CD14-positive monocyte (primary cell): ENCODE measurements at places on chromosomes 6 and 20.
A peak's percentile ranks its signal among the peaks of the same experiment; 100 is the strongest.

DNA sequence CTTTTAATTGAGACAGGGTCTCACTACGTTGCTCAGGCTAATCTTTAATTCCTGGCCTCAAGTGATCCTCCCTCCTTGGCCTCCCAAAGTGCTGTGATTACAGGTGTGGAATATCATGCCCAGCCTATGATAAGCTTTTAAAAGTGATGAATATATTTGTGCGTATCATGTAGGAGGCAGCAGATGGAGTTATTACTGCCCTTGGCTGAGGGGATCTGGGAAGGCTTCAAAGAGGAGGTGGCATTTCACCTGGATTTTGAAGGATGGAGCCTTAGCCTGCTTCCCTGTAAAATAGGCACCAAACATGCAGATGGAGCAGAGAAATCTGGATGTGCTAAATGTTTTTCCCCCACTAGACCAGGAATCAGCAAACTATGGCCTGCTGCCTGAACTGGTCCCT, 10.1 kb downstream of the PIM1 start:
- DNase-seq: no peak

- DNase-seq: no peak
These were observed 160.5 kb upstream of the LAMP5 start for GRCh38 chr20:9353916-9354276.

- DNase-seq: no peak
These were observed at the start of gene ZFP57 for GRCh38 chr6:29680904-29681303. TSS of gene ZFP57 (minus strand) at chr6:29681152. CDS start at chr6:29677003, 4,149 bp downstream.

- DNase-seq: no peak
These were observed 7.8 kb upstream of the NR2E1 start for GRCh38 chr6:108157981-108158525.

DNA sequence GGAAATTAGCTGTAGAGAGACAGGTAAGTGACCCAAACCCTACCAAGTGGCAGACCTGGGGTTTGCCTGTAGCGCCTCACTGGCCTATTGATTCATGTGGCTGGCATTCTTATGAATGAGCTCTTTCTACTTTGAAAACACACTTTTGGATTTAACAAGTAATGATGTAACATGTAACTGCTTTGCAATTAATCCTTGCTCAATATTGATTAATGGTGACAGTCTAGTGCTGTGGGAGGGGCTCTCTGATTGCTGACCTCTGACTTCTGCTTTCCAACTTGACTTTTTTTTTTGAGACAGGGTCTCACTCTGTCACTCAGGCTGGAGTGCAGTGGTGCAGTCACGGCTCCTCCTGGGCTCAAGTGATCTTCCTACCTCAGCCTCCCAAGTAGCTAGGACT, 82.7 kb downstream of the TIAM2 start:
- no peak for DNase-seq

GRCh38 chr20:62413896-62414481, 6.9 kb upstream of the CABLES2 start:
- DNase-seq: no peak

GRCh38 chr6:158977382-158977781, 22.6 kb downstream of the RSPH3 start:
- DNase-seq: no peak

DNA sequence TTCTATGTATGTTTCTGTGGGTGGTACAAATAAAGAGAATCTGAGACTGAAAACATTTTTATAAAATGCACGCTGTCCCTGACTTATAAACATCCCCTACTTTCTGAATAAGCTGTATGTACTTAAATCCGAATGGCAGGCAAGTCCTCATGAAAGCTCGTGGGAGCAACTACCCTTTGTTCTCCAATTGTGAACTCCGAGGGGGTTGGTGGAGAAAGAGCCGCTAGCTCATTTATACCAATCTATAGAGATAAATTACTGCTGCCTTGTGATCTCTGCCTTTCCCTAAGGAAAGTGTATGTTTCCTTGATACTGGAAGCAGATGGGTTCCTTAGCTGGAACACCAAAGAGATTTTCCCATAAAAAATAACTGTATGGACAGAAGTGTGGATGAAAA, 84.5 kb downstream of the GJA10 start:
- DNase-seq: no peak

- no peak for DNase-seq
These were observed 45.5 kb upstream of the CD83 start for GRCh38 chr6:14072084-14072483.

GRCh38 chr6:87697581-87698546, 4.2 kb downstream of the AKIRIN2 start:
- DNase-seq: peak; percentile 61

GRCh38 chr20:15676815-15677214, 896.4 kb downstream of the KIF16B start:
- no peak for DNase-seq

DNA sequence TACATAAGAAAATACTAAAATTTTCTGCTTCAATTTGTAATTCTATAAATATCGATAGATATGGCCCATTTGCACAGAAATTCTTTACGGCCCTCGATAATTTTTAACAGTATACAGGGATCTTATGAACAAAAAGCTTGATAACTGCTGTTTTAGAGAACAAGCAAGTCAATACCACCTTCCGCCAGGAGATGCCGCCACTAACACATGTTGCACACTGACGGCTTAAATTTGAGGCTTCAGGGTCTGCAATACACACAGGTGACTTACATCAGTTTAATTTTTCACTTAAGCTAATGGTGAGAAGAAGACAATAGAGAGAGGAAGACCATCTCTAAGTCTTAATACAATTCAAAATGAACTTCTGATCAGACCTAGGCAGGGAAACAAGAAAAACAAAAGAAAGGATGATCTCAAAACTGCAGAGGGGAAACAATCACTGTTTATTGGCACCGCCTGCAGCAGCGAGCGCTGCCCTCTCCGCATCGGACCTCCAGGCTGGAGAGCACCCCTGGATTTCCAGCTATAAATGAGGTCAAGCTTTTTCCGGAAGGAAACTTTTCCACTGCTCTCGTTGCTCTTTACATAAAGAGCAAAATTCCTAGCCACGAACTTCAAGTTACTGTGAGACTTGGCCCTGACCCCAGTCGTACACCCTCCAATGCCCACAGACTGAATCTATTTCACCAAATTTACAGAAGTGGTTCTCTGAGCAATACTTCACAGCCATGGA, 53.9 kb downstream of the OTOR start:
- DNase-seq: no peak

GRCh38 chr20:16953858-16954257, 205.7 kb downstream of the OTOR start:
- DNase-seq: no peak

GRCh38 chr20:57456116-57456515, 64.9 kb downstream of the RBM38 start:
- DNase-seq: no peak

- no peak for DNase-seq
These were observed 294.9 kb downstream of the UTRN start for GRCh38 chr6:144580039-144580438.

DNA sequence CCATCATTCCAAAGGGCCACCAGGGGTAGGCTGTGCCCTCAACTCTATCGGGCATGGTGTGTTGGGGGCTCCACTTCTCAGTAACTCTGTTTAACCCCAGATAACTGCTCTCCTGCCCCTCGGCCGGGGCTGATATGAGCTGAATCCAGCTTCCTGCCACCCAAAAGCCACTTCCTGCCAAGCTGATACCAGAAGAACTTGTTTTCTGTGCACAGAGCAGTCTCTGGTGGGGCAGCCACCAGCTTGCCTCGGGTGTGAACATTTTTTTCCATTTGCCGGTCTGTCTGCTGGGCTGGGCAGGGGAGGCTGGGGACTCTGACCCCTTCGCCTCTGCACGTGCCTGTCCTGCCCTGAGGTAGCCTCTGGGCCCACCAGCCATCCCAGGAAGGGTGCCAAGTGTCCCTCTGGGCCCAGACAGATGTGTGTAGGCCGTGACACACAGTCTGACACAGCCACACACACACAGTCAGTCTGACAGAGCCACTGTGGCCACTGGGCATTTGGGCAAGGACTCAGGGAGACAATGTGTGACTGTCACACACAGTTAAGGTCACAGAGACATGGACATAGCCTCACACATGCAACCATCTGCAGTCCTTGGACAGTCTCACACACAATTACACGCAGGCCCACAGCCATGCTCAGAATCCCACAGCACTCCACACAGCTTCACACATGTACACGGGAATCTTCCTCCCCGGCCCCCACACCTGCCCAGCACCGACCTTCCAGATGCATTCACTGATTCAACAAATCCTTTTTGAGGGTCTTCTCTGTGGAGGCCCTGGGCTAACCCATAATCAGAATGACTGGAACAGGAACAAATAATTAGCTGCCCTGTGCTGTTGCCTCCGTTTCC, 45.1 kb downstream of the NOL4L start:
- DNase-seq: no peak

DNA sequence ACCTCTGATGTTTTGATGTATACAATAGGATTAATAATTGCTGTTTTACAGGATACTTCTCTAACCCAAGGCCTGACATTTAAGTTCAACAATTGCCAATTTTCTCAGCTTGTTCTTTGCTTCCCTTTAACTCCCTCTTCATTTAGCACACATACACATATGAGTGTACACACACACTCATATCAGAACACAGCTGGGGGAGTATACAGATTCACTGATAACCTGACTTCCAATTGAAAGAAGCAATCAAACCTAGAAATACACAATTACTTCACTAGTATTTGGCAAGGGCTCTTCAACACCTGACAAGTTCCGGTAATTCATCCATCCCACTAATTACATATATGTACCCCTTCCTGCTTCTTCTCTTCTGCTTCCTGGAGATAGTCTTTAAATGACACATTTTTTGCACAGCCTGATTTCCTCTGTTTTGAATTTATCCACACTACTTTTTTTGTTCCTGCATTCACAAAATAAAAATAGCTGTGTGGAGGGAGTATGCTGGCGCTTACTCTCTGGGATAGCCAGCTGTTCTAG, 11.2 kb downstream of the UST start:
- DNase-seq: no peak

GRCh38 chr6:18473755-18474154, 86.6 kb downstream of the RNF144B start:
- peak; percentile 60 for DNase-seq

- no peak for DNase-seq
These were observed 92.6 kb upstream of the SGK1 start for GRCh38 chr6:134410541-134410940.

DNA sequence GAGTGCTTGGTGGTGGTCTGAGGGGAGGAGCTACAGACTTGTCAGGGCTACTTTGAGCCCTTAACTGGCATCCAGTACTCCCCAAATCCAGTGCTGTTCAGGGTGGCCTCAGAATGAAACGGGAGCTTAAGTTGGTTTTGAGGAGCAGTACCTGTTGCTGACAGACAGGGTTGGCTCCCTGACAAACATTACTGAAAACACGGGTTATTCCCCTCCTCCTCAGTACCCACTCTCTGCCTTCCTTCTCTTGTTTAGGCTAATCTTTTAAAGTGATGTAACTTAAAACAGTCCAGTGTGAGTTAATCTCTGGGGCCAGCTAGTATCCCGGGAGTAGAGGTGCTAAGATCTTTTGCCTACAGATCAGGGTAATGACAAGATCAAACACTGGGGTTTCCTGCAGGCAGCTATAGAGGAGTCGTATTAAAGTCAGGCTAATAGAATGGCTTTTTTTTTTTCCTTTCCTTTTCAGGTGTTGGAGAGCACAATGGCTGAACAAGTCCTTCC, 3.7 kb downstream of the TNFAIP3 start:
- peak; percentile 37 for DNase-seq

GRCh38 chr6:890995-891394, 198.1 kb upstream of the EXOC2 start:
- DNase-seq: no peak

DNA sequence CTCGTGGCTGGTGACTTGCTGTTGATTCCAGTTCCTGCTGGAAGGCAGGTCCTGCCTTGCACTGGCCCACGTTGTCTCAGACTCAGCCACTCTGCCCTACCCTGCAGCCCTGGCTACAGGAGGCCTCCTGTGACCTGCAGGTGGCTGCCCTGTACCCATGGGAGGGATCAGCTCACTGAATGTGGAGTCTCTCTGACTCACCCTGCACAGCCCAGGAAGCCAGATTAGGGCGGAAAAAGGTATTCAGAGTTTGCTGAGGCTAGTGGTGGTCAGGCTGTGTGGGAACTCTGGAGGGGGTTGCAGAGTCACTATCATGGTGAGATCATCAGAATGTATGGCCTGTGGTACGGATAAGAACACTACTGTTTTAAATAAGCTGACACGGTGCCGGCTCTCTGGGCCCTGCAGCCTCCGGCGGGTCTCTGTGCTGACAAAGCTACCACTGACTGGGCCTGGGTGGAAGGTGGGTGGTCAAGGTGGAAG, 24.7 kb upstream of the PYGB start:
- no peak for DNase-seq

DNA sequence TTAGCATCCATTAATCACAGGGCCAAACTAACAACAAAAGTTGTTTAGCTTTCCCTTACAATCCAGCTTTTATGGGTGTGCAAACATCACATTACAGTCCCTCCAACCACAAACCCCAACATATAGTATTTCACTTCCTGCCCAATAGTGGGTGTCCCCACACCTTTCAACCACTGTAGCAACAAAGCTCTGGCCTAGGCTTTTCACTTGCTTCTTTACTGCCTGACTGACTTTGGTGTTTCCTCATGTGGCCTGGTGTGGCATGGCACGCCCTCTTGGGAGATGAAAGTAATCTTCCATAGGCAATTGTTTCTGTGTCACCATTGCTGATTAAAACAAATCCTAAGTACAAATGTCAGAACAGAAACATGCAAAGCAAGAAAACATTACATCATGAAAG, 46.3 kb downstream of the MCM8 start:
- peak; percentile 6 for DNase-seq

DNA sequence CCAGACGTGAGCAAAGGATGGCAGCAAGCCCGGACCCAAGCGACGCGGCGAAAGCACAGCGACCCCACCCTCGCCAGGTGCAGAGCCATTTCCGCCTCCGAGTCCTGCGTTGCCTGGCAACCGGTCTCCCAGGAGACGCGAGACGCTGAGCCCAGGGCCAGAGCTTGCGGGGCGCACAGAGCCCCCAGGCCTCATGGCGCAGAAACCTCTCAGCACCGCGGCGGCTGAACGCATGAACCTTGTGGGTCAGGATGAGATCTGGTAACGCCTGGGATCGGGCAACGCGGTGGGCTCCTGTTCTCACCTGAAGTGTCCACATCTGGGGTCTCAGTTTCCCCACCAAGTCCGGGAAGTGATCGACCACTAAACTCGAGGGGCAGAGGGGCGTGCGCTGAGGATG, 77.7 kb downstream of the ANKRD60 start:
- no peak for DNase-seq

- DNase-seq: no peak
These were observed 1.9 kb downstream of the PNRC1 start for GRCh38 chr6:89082486-89082891.

- DNase-seq: no peak
These were observed 305.8 kb downstream of the CD83 start for GRCh38 chr6:14423330-14423729.

- no peak for DNase-seq
These were observed 34.2 kb upstream of the BTN3A2 start for GRCh38 chr6:26330859-26331217.

- peak; percentile 64 for DNase-seq
These were observed 11.5 kb downstream of the PMEPA1 start for GRCh38 chr20:57698116-57698866.
